ENCODE measurements at places on chromosomes 3 and 15.

- no peaks in the 10 kb centered on the region for H3K4me1 ChIP-seq
- H3K4me3 ChIP-seq: no peak overlapping the region
- H3K27me3 ChIP-seq: no peaks in the 10 kb centered on the region
- H3K27ac ChIP-seq: no peak overlapping the region
- DNase-seq: no peak
Measured at GRCh38 chr3:87761795-87762194, 297.0 kb downstream of the CGGBP1 start.

DNA sequence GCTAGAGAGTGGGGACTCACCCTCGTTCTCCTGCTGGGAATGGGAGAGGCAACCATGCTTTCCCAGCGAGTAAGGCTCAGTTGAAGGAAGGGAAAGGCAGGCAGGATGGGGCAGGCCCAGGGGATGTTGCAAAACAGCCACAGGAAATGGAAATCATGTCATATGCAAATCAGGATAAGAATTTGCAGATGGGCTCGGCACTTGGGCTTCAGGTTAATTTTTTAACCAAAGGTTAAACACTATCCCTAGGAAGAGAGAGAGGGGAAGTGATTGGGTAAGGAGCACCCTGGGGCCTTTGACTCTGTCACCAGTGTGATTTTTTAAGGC lies 14.6 kb upstream of the PLA2G4E start:
- peak; percentile 65 for DNase-seq
- no peak overlapping the region for H3K4me3 ChIP-seq
- H3K4me1 ChIP-seq: peaks cover 9% of the 10 kb centered on the region
- H3K27ac ChIP-seq: no peak overlapping the region

DNA sequence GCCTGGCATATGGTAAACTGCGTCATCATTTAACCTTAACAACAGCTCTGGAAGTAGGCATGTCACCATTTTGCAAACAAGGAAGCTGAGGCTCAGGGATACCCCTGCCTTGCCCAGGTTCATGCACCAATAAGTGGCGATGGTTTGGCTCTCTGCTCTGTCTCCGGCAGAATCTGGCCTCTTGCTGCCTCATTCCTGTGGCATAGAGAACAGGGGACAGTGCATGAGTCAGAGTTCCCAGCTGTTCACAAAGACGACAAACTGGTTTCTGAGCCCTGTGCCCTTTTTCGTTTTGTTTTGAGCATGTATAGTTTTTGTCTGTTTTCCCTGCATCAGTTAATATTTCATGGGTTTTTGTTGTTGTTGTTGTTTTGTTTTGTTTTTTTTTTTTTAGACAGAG lies 236.8 kb downstream of the OPA1 start:
- no peaks in the 10 kb centered on the region for H3K4me1 ChIP-seq
- no peak overlapping the region for H3K27ac ChIP-seq
- no peak overlapping the region for H3K4me3 ChIP-seq
- no peaks in the 10 kb centered on the region for H3K36me3 ChIP-seq
- H3K27me3 ChIP-seq: no peaks in the 10 kb centered on the region
- DNase-seq: no peak

DNA sequence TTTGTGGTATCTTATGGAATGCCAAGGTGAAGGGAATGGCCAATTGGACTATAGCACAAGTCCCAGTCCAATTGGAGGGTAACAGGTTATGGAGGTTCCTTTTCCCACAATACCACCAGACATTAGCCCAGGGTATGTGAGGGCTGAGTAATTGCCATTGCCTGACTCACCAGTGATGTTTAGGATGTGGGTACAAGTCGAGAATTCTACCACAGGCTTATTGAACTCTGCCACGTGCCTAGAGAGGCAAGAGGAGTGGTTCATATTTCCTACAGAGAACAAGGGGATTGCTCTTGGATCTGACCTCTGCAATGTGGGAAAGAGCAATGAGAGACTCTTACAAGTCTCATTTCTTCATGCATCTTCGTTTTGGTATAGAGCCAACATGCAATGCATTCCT lies 85.0 kb upstream of the XCR1 start:
- no peaks in the 10 kb centered on the region for H3K36me3 ChIP-seq
- no peak for DNase-seq
- H3K27me3 ChIP-seq: no peaks in the 10 kb centered on the region
- H3K4me1 ChIP-seq: peaks cover 10% of the 10 kb centered on the region

GRCh38 chr15:76972389-76973361 lies 22.3 kb upstream of the PSTPIP1 start:
- H3K4me1 ChIP-seq: no peaks in the 10 kb centered on the region
- no peak overlapping the region for H3K4me3 ChIP-seq

- peak overlapping the region; percentile 71 for H3K27ac ChIP-seq
- H3K27me3 ChIP-seq: no peaks in the 10 kb centered on the region
- H3K36me3 ChIP-seq: peaks cover 3% of the 10 kb centered on the region
- no peak overlapping the region for H3K4me3 ChIP-seq
- H3K4me1 ChIP-seq: peaks cover 18% of the 10 kb centered on the region
Measured at GRCh38 chr3:129482721-129483120, 42.7 kb downstream of the IFT122 start.

Data from CD4-positive, CD25-positive, alpha-beta regulatory T cell (primary cell).